ENCODE measurements at places on chromosomes 7 and 10.

DNA sequence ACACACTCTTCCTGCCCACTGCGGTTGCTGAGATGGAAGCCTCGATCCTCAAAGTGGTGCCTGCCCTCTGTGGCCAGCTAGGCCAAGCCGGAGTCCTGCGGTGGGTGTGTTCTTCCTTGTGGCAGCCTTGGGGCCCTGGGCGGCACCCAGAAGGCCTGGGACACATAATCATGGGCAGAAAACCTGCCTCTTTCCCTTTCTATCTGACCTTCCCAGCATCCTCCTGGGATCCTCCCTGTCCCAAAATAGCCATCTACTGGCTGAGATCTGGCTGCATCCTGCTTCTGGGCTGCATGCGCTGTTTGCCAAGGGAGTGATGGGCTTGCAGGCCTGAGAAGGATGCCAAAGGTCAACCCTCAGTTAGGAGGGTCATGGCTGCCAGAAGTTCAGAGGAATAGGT, 23.9 kb downstream of the COL13A1 start:
- DNase-seq, result no peak

DNA sequence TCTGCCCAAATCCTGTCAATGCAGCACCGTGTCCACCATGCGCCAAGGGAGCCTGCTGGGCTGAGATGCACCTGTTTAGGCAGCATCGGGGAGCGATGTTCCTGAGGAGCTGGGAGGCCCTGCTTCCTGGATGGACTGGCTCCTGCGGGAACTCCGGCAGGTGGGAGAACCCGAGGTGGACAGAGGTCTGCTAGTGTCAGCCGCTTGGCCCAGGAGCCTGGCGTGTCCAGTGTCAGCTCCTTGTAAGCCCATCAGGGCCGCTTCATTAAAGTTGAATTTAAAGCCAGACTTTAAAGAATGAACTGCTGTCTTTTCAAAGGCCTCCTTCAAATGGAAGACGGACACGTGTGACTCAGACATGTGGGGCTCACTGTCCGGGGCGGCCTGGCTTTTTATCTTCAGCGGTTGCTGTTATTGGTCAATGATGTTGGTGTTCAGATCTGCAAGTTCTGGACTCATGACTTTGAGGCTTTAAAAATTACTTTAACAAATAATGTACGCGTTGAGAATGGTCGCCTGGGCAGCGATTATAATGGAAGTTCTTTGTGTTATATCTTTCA, 422.5 kb downstream of the DNAJB6 start:
- no peak for DNase-seq

GRCh38 chr7:131574741-131575140, 18.3 kb upstream of the PODXL start:
- DNase-seq, result no peak

DNA sequence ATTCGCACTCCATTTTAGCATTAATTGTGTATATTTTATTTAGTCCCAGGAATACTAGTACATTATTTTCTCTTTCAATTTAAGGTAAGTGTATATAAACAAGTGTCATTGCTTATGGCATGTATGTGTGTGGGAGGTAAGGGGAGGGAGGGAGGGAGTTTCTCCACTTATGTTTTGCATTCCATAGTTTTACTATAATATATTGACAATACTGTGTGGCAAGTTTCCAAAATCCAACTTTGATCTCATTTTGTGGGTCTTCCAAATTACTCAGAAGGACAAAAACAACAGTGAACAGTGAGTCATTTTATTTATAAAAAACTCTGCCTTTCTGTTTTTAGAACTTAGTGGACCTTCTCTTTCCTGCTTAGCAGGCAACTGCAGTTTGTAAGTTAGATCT, 102.3 kb upstream of the SEMA3E start:
- DNase-seq, result peak; percentile 18

GRCh38 chr7:121373177-121373576, 22.9 kb downstream of the FAM3C start:
- no peak for DNase-seq

- DNase-seq, result no peak
Measured at GRCh38 chr7:2920956-2921652, 77.0 kb upstream of the GNA12 start.

All from HCEC 1CT (cell line).